ENCODE measurements at places on chromosomes 3 and 15.
A peak's percentile ranks its signal among the peaks of the same experiment; 100 is the strongest.

DNA sequence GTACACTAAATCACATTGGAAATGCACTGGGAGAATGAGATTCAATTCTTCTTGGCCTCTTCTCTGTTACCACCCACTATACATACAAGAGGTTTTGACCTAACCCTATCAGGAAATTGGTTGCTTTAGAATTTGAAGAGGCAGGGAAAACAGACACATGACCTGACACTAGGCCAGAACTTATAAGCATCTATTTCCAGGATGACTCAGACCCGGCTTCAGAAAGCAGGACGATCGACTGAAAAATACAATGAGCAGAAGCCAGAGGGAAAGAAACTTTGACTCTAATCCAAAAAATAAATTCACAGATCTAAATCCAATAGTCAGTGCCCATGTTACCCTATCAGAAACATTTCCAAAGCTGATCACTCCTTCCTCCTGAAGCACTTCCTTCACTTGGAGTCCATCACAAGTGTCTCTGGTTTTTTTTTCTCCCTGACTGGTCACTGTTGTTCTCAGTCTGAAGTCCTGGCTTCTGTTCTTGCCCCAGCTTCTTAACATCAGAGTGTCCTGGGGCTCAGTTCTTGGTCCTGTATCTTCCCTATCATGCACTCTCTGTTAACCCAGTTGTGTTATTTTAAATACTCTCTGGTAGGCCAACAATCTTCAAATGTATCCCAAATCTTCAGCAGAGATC is 133.6 kb downstream of the P2RY1 start:
- DNase-seq: no peak

- DNase-seq: no peak
Measured at GRCh38 chr15:33378866-33379480, 68.2 kb downstream of the RYR3 start.

GRCh38 chr3:124812291-124813265 is 74.6 kb downstream of the ITGB5 start:
- DNase-seq: peak; percentile 72

- peak; percentile 42 for DNase-seq
Measured at GRCh38 chr15:55897560-55898336, 95.7 kb downstream of the NEDD4 start.

- no peak for DNase-seq
Measured at GRCh38 chr3:65033576-65033975, 345.8 kb upstream of the ADAMTS9 start.

- no peak for DNase-seq
Measured at GRCh38 chr3:55272031-55272645, 215.0 kb downstream of the WNT5A start.

DNA sequence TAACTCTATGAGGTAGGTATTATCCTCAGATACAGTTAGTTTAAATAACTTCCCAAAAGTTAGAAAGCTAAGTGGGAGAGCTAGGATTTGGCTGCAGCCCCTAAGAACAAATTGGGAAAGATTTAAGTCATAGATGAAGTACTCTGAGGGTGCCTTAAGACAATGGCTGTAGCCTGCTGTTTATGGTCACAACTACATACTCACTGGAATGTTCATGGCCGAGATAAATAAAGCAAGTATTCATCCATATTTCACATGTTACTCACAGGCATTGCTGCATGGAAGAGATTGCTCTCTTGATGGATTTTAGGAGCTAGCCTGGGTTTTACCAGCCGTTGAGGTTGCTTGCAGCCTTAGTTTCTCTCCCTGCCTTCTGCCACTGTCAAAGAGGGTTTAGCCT is 145.0 kb downstream of the CMSS1 start:
- DNase-seq: no peak

DNA sequence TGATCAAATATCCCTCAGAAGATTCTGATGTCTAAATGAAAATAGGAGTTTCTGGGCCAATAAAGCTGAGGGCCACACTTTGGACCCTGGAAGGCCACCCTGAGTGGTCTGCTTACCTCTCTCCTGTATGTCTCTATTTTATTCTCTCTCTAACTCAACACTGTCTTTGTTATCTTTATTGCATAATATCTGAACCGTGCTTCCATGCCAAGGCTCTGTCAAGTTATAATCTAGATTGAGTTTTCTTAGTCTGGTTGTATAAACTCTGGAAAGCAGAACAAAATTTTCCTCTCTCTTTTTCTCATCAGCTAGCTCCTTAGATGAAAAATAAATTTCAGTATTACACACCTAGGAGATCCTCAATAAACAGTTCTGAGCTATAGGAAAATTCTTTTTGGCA is 36.2 kb upstream of the ACTL6A start:
- no peak for DNase-seq

- DNase-seq: no peak
Measured at GRCh38 chr15:37061996-37062395, 38.4 kb downstream of the MEIS2 start.

- DNase-seq: no peak
Measured at GRCh38 chr15:101149864-101150722, 101.8 kb downstream of the CHSY1 start.

GRCh38 chr3:127172781-127173515 is 20.0 kb upstream of the PRR23E start:
- DNase-seq: no peak

All from left ventricle myocardium superior (tissue), 1 donor.